ENCODE measurements at places on chromosomes 6 and 20.
A peak's percentile ranks its signal among the peaks of the same experiment; 100 is the strongest.

GRCh38 chr20:45695496-45695895 is 6.3 kb upstream of the WFDC13 start:
- no peak for DNase-seq

GRCh38 chr20:14375416-14375985 is 38.1 kb upstream of the FLRT3 start:
- DNase-seq = no peak

GRCh38 chr6:44221291-44221960 is 2.0 kb upstream of the SLC29A1 start:
- peak; percentile 59 for DNase-seq

- no peak for DNase-seq
Measured at GRCh38 chr6:43703512-43704429, 16.2 kb upstream of the MRPS18A start.

- no peak for DNase-seq
Measured at GRCh38 chr6:157104803-157105202, 218.5 kb downstream of the TMEM242 start.
